ENCODE measurements at places on chromosomes 5 and 9. TPM values are rescaled to one million over a fixed set of nuclear protein-coding genes. Genes with fewer than 3 reads are reported as not detected.

The NRARP gene
- 0.20 TPM for total RNA-seq

The TNFSF8 gene
- total RNA-seq = not detected

The DOCK8 gene
- 0.26 TPM for total RNA-seq

The NUDCD2 gene
- 4.1 TPM for total RNA-seq

The C5orf52 gene
- not detected for total RNA-seq

Data from smooth muscle cell of the pulmonary artery (primary cell).